NCI-H460 (cell line): ENCODE measurements at places on chromosomes 16 and 17.

GRCh38 chr17:5846001-5846400 is 224.2 kb upstream of the WSCD1 start:
- no peak for DNase-seq

DNA sequence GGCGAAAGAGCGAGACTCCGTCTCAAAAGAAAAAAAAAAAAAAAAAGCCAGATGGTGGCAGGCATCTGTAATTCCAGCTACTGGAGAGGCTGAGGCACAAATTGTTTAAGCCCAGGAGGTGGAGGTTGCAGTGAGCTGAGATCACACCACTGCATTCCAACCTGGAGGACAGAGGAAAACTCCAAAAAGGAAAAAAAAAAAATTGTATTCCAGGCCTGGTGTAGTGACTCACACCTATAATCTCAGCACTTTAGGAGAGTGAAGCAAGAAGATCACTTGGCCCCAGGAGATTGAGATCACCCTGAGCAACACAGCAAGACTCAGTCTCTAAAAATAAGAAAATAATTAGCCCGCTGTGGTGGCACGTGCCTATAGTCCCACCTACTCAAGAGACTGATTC is 20.1 kb downstream of the HBQ1 start:
- DNase-seq, result no peak

DNA sequence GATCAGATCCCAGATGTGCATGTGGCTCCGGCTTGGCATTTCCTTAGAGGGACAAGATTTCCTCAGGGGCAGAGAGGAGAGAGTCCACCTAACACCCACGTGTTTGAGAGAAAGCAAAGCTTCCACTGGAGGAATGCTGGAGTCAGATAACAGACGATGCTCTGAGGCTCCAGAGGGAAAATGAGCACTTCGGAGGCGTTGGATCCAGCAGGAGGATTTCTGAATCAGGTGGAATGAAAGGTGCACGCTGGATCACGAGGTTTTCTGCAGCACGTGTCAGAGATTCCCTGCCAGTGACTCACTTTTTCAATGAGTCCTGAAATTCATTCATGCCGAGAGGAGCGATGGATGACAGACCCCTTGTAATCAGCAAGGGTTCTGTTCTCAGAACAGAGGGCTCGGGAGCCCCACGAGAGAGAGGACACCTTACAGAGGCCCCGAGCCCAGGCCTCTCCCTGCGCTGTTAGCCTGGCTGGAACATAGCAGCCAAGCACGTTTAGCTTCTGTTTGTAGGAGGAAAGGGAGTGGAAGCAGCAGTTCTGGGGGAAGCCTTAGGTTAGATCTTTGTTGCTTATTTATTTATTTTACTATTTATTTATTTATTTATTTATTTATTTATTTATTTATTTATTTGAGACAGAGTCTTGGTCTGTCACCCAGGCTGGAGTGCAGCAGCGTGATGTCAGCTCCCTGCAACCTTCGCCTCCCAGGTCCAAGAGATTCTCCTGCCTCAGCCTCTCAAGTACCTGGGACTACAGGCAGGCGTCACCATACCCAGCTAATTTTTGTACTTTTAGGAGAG is 49.3 kb upstream of the JPH3 start:
- no peak for DNase-seq

DNA sequence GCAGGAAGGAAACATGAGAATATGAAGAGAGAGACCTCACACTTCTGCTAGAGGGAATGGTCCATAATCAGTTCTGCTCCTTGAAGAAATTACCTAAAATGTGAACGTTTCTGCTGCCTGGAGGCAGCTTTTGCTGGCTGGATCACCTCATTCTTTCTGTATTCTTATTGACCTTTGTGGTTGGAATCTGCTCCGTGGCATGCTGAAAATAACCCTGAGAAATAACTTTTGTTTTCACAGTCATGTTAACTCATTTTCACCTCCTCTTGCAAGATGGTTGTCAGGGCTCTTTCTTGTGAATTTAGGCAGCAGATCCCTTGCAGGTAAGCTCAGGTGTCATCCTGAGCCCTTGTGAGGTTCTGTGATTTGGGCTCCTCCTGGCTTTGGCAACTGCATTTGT is 70.2 kb downstream of the IRF8 start:
- DNase-seq, result no peak

DNA sequence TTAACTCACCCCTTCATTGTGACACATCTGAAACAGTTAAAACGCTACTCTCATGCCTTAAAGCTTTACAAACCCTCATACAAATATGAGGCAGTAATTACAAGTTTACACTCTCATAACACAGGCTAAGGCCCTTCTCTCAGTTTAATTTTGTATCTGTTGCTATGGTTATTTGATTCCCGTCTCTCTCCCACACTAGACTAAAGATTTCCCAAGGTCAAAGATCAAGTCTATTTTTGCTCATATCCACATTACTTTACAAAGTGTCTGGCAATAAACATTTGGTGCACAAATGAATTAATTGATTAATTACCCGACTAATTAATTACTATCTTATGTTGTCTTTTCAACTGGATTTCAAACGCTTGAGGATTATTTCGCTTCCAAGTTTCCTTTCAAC is 86.4 kb upstream of the MYOCD start:
- DNase-seq, result no peak

DNA sequence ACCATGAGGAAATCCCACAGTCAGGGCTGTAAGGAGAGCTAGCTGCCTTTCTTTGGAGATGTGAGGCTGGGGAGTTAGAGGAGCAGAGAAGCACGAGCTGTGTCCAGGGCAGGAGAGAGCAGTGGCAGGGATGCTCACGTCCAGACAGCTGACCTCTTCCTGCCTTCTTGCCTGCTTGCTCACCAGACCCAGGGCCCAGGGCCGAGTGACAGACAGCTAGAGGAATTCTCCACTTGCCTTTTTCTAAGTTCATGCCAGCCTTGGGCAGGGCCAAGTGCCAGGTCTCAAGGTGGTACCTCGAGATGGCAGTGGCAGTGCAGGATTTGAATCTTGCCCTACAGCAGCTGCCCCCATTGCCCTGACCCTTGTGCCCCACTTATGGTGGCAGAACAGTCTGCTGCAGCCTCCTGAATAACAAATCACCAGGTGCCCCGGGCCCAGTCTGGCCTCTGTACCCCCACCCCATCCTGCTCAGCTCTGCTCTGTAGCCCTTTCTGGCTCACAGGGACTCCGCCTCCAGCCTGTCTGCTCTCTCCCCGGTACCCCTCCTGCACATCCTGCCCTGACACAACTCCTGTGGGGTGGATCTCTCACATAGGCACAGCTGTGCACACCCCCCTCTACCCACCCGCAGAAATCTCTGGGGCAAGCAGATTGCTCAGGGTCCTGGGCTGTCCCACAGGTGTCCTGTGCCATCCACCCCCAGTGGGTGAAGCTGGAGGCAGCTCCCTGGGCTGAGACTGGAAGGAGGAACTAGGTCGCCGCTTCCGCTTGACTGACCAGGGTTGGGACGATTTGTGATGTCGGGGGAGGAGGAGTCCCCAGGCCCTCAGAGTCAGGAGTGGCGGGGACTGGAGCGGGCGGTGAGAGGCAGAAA is 25.9 kb downstream of the GRIN2C start:
- no peak for DNase-seq

GRCh38 chr17:69864462-69864861 is 210.6 kb upstream of the KCNJ16 start:
- DNase-seq, result no peak

GRCh38 chr16:70767377-70768202 is 33.4 kb downstream of the VAC14 start:
- no peak for DNase-seq

DNA sequence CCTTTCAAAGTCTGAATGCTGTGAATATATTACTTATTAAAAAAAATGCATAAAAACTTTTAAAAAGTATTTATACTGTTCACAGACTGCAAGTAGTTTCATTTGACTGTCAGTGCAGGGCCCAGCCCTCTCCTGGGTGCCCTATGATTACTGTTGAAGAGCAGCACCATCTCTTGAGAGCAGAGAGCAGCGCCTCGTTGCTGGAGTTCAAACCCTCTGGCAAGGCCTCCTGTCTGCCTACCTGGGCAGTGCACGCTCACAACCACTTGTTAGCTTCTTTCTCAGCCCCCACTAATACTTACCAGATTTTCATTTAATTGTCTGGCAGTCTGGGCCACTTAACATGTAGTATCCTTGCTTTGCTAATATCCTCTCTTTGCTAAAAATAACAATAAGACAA is 233.4 kb downstream of the PHKB start:
- DNase-seq, result no peak

DNA sequence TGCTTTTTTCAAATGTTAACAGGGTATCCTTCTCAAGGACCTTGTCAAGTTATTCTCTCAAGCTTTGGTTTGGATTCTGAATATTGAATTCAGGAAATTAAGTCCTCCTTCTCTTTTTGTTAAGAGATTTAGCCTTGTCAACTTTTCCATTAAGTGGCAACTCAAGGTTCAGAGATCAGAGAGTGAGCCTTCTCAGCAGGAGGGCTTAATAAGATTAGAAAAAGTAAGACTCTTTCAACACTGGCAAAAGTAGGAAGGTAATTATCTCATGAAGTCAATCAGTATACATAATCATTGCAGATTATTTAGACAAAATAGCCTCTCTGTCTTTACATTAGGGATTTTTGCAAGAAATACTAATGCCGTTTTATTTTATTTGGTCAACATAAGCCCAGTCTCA is 330.7 kb downstream of the KIF2B start:
- no peak for DNase-seq
